ENCODE measurements at places on chromosomes 7 and 10. TPM values are rescaled to one million over a fixed set of nuclear protein-coding genes. Genes with fewer than 3 reads are reported as not detected.

Gene NUPR2
- total RNA-seq = not detected

Gene POMZP3
- 11.6 TPM for total RNA-seq

Gene TUBB8
- total RNA-seq = not detected

DNA sequence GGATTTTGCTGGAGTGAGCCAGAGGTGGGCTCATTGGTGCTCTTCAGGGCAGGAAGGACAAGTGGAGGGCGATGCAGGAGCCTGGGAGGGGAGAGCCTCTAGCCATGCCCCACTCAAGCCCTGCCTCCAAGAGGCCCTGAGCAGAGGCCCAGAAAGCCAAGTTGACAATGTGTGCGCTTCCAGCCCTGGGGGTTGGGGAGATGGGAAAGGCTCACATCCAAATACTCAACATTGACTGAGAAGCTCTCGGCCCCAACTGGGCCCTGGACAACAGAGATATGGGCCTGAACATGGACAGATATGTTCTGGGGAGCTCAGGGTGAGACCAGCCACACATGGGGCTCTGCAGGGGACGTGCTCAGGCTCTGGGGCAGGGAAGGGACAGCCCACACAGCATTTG, 39.0 kb downstream of the FRMPD2 start:
- DNase-seq = no peak

GRCh38 chr10:1715821-1716220, 21.5 kb downstream of the ADARB2 start:
- DNase-seq = no peak

All from activated CD8-positive, alpha-beta memory T cell treated with anti-CD3 and anti-CD28 coated beads, Interleukin-2, amount 10 ng/mL, durations not matched to agents 7 days and 5 days (primary cell).